CD4-positive, alpha-beta memory T cell (primary cell): ENCODE measurements at places on chromosomes 4 and X. TPM values are rescaled to one million over a fixed set of nuclear protein-coding genes. Genes with fewer than 3 reads are reported as not detected.

GRCh38 chrX:48787505-48788443 lies 1.4 kb downstream of the GATA1 start:
- no peaks in the 10 kb centered on the region for H3K4me1 ChIP-seq
- no peak overlapping the region for H3K27ac ChIP-seq
- H3K36me3 ChIP-seq = no peaks in the 10 kb centered on the region
- no peaks in the 10 kb centered on the region for H3K27me3 ChIP-seq

BOD1L1 gene
- 67.8 TPM for total RNA-seq

GLRA2 gene
- total RNA-seq = not detected

DNA sequence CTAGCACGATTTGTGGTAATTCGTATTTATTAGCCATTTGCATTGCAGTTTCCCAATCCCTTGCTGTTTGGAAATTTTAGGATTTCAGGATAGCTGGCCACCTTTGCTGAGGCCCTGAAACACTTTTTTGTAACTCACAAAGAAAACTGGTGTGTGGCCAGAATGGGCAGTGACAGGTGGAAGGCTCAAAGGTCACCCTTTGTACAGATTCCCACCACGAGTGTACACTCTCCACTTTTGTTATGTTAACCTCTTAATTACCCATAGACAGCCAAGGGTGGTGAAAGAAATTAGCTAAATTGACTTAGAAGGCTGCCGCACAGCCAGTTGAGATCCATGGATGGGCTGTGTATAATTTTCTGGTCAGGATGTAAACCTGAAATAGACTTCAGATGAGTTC lies 109.7 kb upstream of the ARX start:
- H3K4me1 ChIP-seq = no peaks in the 10 kb centered on the region
- no peaks in the 10 kb centered on the region for H3K36me3 ChIP-seq
- H3K27me3 ChIP-seq = no peaks in the 10 kb centered on the region

DNA sequence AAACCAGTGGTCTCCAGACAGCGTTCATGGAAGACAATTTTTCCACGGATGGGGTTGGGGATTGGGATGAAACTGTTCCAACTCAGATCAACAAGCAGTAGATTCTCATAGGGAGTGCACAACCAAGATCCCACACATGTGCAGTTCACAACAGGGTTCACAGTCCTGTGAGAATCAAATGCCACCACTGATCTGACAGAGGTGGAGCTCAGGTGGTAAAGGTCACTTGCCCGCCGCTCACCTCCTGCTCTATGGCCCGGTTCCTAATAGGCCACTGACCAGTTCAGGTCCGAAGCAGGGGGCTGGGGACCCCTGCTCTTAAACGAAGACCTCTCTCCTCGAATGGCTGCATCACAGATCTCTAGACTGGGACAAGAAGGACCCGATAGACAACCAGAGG lies 4.4 kb downstream of the APBB2 start:
- no peak for DNase-seq
- no peaks in the 10 kb centered on the region for H3K36me3 ChIP-seq
- H3K4me3 ChIP-seq = no peak overlapping the region
- peaks cover 8% of the 10 kb centered on the region for H3K4me1 ChIP-seq
- H3K27ac ChIP-seq = no peak overlapping the region
- no peaks in the 10 kb centered on the region for H3K27me3 ChIP-seq

GRCh38 chrX:24696294-24696693 lies 2.6 kb downstream of the POLA1 start:
- DNase-seq = no peak
- H3K27me3 ChIP-seq = no peaks in the 10 kb centered on the region
- peaks cover 12% of the 10 kb centered on the region for H3K4me1 ChIP-seq

GRCh38 chrX:123924186-123924585 lies 37.3 kb upstream of the STAG2 start:
- no peaks in the 10 kb centered on the region for H3K4me1 ChIP-seq
- DNase-seq = no peak
- H3K27ac ChIP-seq = no peak overlapping the region
- no peaks in the 10 kb centered on the region for H3K27me3 ChIP-seq
- no peaks in the 10 kb centered on the region for H3K36me3 ChIP-seq
- H3K4me3 ChIP-seq = no peak overlapping the region

GRCh38 chr4:170170861-170171260 lies 81.1 kb upstream of the AADAT start:
- DNase-seq = no peak
- H3K36me3 ChIP-seq = no peaks in the 10 kb centered on the region
- no peaks in the 10 kb centered on the region for H3K27me3 ChIP-seq
- no peak overlapping the region for H3K4me3 ChIP-seq
- H3K27ac ChIP-seq = no peak overlapping the region

DNA sequence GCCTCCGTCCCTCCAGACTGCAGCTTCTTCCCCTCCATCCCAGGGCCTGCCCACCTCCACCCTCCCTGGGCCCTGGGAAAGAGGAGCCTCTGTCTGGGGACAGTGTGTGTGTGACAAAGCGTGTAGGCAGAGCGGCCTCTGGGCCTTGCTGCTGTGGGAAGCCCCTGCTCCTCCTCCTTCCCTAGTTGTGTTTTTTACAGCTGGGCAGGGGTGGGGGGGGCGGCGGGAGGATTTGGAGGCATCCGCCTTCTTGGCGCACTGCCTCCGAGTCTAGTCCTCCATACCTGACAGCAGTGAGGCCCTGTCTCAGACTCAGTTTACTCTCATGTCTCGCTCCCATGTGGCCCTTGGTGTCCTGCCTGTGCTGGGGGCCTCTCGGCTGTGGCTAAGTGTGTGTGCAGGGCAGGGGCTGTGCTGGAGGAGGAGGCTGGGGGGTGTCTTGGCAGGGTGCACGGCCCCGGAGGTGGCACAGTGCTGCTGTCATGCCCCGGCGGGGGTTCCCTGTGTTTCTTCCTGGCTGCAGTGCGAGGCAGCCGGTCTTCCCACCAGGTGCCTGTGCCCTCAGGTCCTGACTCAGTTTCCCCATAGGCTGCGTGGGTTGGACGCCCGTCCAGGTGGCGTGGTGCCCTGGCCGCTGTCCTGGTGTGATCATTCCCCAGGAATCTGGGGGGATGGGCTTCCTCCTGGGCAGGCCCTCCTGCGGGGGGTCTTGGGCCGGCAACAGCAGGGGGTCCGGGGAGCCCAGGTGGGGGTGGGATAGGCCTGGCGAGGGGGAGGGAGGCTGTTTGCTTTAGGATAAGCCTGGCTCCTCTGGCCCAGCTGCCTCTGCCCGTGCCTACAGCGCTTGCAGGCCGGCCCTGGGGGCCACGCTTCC lies 7.0 kb downstream of the FGFRL1 start:
- H3K36me3 ChIP-seq = no peaks in the 10 kb centered on the region
- DNase-seq = no peak
- no peaks in the 10 kb centered on the region for H3K27me3 ChIP-seq
- no peak overlapping the region for H3K27ac ChIP-seq
- H3K4me1 ChIP-seq = peaks cover 5% of the 10 kb centered on the region
- no peak overlapping the region for H3K4me3 ChIP-seq

JCHAIN gene
- not detected for total RNA-seq

DHX15 gene
- total RNA-seq = 131 TPM

- no peaks in the 10 kb centered on the region for H3K27me3 ChIP-seq
- no peaks in the 10 kb centered on the region for H3K36me3 ChIP-seq
- DNase-seq = no peak
- H3K4me1 ChIP-seq = no peaks in the 10 kb centered on the region
Measured at GRCh38 chr4:72886602-72887001, 182.9 kb downstream of the COX18 start.

UGT2A3 gene
- total RNA-seq = not detected

DNA sequence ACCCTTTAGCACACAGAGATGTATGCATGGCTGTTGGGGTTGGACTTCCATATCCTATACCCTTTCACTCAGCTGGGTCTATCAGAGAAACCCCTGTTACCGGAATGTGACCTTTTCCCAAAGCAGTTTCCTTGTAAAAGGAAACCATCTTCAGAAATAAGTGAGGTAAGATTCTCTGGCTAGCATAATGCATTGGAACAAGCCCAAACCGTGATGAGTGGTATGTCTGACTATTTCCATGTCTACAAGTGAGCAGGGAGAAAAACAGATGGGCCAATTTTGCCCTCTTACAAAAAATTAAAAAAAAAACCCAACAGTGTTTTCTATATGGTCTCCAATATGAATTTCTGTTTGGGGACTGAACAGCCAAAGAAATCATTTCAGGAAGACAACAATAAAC lies 283.9 kb downstream of the SMARCA1 start:
- DNase-seq = no peak
- H3K4me3 ChIP-seq = no peak overlapping the region
- no peaks in the 10 kb centered on the region for H3K4me1 ChIP-seq
- no peaks in the 10 kb centered on the region for H3K27me3 ChIP-seq
- no peak overlapping the region for H3K27ac ChIP-seq

GRCh38 chr4:72582853-72583252 lies 13.8 kb upstream of the ADAMTS3 start:
- H3K36me3 ChIP-seq = no peaks in the 10 kb centered on the region
- no peaks in the 10 kb centered on the region for H3K4me1 ChIP-seq
- no peaks in the 10 kb centered on the region for H3K27me3 ChIP-seq
- H3K27ac ChIP-seq = no peak overlapping the region

FGB gene
- not detected for total RNA-seq

DNA sequence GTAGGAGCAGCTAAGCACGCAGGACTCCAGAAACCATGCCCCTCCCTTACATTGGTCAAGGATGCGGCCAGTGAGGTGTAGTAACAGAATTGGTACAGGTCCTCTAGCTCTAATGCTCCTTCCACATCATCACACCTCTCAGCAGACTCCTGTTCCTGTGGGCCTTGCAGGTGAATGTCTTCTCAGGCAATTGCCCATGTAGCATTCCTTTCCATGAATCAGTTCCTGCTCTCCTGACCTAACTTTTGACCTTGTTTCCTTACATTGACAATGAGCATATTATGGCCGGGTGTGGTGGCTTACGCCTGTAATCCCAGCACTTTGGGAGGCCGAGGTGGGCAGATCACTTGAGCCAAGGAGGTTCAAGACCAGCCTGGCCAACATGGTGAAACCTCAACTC lies 31.3 kb downstream of the MAP7D3 start:
- H3K4me1 ChIP-seq = no peaks in the 10 kb centered on the region
- H3K4me3 ChIP-seq = no peak overlapping the region
- H3K27me3 ChIP-seq = no peaks in the 10 kb centered on the region

PDLIM3 gene
- not detected for total RNA-seq

TBC1D8B gene
- total RNA-seq = 3.8 TPM

ETDA gene
- total RNA-seq = not detected

NMU gene
- total RNA-seq = not detected

GRCh38 chr4:53920116-53920515 lies 144.3 kb downstream of the CHIC2 start:
- H3K4me3 ChIP-seq = no peak overlapping the region
- H3K36me3 ChIP-seq = no peaks in the 10 kb centered on the region
- DNase-seq = no peak
- no peaks in the 10 kb centered on the region for H3K4me1 ChIP-seq
- no peaks in the 10 kb centered on the region for H3K27me3 ChIP-seq

DNA sequence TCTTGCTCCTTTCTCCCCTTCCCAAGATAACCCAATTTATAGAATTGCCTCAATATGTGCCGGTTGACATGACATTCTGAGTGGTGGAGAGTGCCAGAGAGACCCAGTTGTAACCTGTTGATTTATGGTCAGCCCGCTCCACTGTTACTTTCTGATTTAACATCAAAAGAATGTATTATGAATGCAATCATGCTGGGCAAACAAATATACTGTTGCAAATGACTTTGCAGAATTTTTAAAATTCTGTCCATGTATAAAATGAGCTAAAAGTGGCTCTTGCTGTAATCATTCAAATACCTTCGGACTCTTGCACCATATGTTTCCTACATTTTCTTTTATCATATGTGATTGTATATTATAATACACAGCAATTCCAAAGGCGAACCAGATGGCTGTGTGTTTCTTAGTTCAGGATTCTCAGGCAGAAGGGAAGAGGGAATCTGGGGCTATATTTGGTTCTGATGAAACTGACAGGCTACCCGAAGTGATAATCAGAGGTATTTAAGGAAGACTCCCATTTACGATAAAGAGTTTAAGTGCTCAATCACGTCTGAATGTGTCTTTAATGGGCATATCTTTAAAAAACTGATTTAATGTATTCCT lies 131.7 kb downstream of the CLCN4 start:
- H3K4me3 ChIP-seq = no peak overlapping the region
- no peaks in the 10 kb centered on the region for H3K4me1 ChIP-seq
- H3K36me3 ChIP-seq = no peaks in the 10 kb centered on the region
- DNase-seq = no peak
- H3K27me3 ChIP-seq = no peaks in the 10 kb centered on the region

- H3K4me3 ChIP-seq = no peak overlapping the region
- H3K36me3 ChIP-seq = no peaks in the 10 kb centered on the region
- H3K4me1 ChIP-seq = no peaks in the 10 kb centered on the region
- no peak overlapping the region for H3K27ac ChIP-seq
- H3K27me3 ChIP-seq = no peaks in the 10 kb centered on the region
- no peak for DNase-seq
Measured at GRCh38 chr4:5511791-5512190, 196.6 kb downstream of the EVC2 start.

GRCh38 chr4:140090215-140090731 lies 63.7 kb downstream of the MAML3 start:
- H3K4me3 ChIP-seq = no peak overlapping the region
- peaks cover 16% of the 10 kb centered on the region for H3K4me1 ChIP-seq
- no peaks in the 10 kb centered on the region for H3K36me3 ChIP-seq
- no peaks in the 10 kb centered on the region for H3K27me3 ChIP-seq
- DNase-seq = no peak

- H3K36me3 ChIP-seq = no peaks in the 10 kb centered on the region
Measured at GRCh38 chr4:16439768-16440167, 213.5 kb upstream of the TAPT1 start.

DNA sequence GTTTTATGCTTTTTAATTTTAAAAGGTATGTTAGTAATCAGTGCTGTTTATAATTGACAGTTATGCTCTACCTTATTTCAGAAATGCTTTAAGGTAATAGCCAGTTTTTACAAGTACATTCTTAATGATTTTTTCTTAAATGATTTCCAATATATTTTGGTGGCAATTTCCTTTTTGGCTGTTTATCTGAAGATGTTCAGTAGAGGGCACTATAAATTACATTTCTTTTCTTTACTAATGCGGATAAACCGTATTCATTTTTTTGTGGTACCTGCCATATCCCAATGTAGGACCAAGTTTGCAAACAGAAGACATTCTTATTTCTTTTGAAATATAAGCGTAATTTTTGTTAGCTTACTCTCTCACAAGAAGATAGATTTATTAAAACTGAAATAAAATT lies 65.4 kb downstream of the CCKAR start:
- H3K36me3 ChIP-seq = peaks cover 21% of the 10 kb centered on the region
- DNase-seq = no peak
- no peaks in the 10 kb centered on the region for H3K4me1 ChIP-seq

- no peak overlapping the region for H3K27ac ChIP-seq
- H3K4me1 ChIP-seq = peaks cover 11% of the 10 kb centered on the region
- H3K36me3 ChIP-seq = no peaks in the 10 kb centered on the region
- no peak for DNase-seq
Measured at GRCh38 chr4:121077496-121077895, 5.2 kb upstream of the NDNF start.

CLGN gene
- not detected for total RNA-seq

- H3K4me1 ChIP-seq = no peaks in the 10 kb centered on the region
- no peak overlapping the region for H3K4me3 ChIP-seq
- no peak for DNase-seq
- H3K36me3 ChIP-seq = no peaks in the 10 kb centered on the region
Measured at GRCh38 chrX:74422576-74423288, 1.4 kb downstream of the SLC16A2 start.

GRCh38 chr4:22668301-22668700 lies 24.4 kb upstream of the GBA3 start:
- no peak overlapping the region for H3K27ac ChIP-seq
- H3K4me1 ChIP-seq = no peaks in the 10 kb centered on the region
- no peaks in the 10 kb centered on the region for H3K27me3 ChIP-seq
- DNase-seq = no peak

PCYT1B gene
- not detected for total RNA-seq
